ENCODE measurements at places on chromosomes 4 and X.

GRCh38 chrX:997631-998137 is 214.8 kb downstream of the CRLF2 start:
- no peak for DNase-seq

GRCh38 chr4:40333921-40334352 is 1.2 kb upstream of the CHRNA9 start:
- DNase-seq: peak; percentile 53

DNA sequence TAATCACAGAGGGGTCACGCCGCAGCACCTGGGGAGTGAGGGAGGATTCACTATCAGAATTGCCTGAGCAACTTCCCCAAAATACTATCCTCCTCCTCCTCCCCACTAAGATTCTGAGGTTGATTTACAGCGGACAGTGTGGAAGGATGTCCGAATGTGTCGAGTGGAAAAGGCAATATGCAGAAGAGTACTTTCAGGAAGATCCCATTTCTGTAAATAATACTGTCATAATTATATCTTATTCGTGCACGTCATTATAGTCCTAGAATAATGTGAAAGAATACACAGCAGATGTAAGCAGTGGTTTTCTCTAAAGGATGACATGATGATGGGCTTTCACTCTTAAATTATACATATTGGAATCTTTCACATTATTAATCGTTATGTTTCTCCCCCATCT is 149.8 kb upstream of the NOCT start:
- no peak for DNase-seq

DNA sequence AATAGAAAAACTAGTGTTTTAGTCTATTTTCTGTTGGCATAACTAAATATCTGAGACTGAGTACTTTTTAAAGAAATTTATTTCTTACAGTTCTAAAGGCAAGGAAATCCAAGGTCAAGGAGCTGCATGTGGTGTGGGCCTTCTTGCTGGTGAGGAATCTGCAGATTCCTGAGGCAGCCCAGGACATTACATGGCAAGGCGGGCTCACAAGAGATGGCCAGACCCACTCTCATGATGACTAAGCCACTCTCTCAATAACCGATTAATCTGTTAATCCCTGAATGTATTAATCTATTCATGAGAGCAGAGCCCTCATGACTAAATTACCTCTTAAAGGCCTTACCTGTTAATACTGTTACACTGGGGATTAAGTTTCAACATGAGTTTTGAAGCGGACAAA is 340.8 kb downstream of the GRXCR1 start:
- no peak for DNase-seq

GRCh38 chrX:41542135-41542534 is 95.0 kb downstream of the NYX start:
- DNase-seq: no peak

DNA sequence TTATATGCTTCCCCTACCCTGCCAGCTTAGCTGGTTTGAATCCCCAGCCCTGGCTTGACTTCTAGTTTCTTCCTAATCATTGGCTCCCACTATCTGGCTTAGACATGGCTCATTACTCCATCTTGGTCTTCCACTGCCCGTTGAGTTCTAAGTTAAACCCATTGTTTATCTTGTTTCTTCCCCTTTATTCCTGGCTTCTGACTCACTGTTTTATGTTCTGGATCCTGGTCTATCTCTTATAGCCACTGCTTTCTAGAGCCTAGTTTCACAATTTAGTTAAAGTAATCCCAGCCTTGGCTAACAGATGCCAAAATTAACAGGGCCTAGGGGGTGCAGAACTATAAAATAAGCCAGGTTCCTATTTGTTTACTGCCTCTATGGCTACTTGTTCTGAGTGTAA is 120.9 kb downstream of the ARHGEF9 start:
- DNase-seq: no peak
